Astrocyte of the spinal cord (primary cell): ENCODE measurements at places on chromosomes 7 and 10.

DNA sequence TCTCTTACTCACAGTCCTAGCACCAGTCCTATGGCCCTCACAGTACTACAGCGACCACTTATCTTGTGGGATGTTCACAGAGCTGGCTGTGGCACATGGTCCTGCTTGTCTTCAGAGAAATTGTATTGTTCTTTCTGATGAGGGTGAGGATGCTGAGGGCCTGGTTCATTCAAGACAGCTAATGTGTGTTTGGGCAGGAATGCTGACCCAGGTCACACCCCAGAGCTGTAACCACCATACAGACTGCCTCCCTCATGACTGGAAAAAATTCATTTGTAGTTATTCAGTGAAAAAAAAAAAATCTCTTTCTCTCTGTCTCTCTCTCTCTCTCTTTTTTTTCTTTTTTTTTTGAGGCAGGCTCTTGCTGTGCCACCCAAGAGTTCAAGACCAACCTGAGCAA, 83.5 kb downstream of the KLF6 start:
- DNase-seq: no peak

DNA sequence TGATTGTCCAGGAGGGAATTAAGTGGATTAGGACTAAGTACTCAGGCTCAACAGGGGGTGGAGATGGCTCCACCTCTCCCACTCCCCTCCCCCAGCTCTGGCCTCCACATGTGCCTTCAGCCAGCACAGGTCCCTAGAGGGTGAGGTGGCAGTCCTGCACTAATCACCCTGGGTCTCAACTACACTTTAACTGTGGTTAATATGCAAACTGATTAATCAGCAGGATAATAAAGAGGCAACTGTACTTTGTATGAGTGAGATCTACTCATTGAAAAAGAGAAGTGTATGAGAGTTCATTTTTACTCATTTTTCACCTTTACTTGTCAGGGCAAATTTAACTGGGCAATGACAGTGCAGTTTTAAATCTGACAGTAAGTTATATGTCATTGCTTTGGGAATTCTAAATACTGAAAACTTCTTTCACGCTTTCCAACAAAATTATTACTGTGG, 223.8 kb upstream of the CCDC6 start:
- no peak for DNase-seq

GRCh38 chr7:25789701-25790640, 362.0 kb upstream of the NFE2L3 start:
- no peak for DNase-seq

GRCh38 chr7:68529221-68529620, 1069.1 kb upstream of the AUTS2 start:
- DNase-seq: no peak

DNA sequence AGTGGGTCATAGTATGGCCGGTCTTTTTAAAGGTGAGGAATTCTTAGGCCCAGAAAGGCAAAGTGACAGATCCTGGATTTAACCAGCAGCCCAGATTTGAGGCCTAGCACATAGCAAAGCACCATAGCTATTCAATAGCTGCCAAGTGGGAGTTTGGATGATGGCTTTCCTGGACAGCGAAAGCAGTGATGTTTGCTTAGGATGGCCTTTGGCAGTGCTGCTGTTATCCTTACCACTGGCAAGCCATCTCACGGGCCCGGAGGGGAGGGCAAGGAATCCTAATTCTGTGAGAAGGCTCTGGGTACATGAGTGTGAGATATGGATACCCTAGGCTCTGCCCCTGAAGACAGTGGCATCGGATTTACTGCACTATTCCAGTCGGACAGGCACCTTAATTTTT, 50.4 kb downstream of the TCF7L2 start:
- no peak for DNase-seq
